ENCODE measurements at places on chromosomes 6 and 20.

- no peak for DNase-seq
These were observed 82.6 kb upstream of the SPTLC3 start for GRCh38 chr20:12925863-12926793.

- no peak for DNase-seq
These were observed 40.2 kb downstream of the PPP1R3G start for GRCh38 chr6:5125152-5126006.

DNA sequence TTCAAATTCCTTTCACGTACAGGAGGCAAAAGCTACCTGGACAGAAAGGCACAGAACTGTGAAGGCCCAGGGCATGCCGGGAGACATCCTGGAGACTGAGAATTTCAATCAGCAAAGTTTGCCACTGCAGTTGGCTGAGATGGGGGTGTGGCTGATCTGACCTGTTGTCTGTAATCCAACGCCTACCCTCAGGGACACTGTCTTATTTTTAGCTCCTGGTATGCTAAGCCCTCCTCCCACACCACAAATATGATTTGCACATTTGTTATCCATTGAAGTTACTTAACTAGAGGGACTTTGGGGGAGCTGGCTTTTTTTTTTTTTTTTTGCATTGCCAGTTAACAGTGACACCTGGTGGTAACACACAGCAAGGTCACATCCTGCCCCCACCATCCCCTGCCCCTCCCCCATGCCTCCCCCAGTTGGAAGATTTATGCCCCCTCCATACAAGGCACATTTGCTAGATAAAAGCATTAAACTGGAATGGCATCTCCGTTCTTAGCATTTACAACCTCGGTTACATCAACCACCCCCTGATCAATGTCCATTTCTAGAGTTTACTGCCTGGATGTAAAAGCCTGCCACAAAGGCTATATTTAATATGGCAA lies 40.4 kb downstream of the TTI1 start:
- DNase-seq: no peak

GRCh38 chr20:34709044-34709830 lies 5.1 kb downstream of the TP53INP2 start:
- peak; percentile 94 for DNase-seq

DNA sequence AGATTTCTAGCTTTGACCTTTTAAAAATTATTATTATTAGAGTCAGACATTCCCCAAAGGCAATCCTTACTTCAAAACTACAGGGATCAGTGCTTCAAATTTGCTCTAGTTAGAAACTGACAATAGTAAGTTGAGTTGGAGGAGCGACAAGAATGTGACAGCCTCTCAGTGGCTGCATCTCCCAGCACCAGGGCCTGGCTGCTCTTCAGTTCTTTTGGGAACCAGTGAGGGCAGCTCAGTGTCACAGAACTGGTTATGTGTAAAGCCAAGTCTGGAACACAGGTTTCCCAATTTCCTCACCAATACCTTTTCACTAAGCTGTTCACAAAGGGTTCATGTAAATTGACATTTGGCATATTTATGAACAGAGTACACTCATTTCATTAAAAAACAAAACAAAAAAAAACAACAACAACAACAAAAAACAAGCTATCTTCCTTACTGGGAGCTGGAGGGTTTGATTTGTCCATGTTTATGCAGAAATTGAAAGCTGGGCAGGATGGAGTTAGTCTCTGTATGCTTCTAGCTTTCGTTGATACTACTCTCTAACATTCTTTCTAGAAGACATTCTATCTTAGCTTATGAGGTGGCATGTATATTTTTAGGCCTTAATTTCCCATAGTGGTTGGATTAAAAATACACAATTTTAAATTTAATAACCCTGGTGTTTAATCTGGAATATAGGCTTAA lies 95.0 kb downstream of the SAMD5 start:
- no peak for DNase-seq

DNA sequence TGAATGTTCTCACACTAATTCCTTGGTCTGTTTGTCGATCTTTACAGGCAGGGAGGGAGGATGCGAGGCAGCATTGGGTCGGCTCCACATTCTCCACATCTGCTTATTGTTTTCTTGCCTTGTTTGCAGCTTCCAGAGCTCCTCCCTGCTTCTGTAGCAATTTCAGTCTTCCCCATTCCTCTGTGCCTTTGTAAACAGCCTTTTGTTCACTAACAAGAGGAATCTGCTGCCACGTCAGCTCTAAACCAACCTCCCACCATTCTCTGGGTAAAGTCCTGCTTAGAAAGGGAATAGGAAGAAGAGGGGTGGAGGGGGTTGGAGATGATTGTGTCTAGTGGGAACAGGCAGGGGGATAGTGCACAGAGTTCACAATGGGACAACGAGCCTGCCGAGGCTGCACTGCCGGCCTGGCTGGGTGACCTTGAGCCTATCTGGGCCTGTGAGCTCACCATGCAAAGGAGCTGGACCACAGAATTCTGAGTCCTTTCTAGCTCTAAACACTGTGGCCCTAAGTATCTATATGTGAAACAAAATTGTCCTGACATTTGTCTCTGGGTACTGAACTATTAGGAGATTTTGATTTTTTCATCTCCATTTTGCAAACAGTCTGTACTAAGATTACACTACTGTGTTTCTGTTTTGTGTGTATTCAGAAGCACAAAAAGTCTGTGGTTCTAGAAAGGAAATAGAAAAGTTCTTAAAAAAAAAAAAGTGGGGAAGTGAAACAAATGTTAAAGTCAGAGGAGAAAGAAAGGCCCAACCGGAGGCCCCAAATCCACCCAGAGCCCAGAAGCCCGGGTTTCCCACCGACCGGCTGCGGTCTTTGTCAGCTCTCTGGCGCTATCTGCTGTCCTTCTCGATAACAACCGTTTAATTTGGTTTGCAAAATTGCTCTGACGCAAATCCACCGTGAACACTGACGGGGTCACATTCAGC lies 1.4 kb upstream of the PRND start:
- DNase-seq: peak; percentile 92

GRCh38 chr6:79671600-79672266 lies 40.6 kb downstream of the SH3BGRL2 start:
- DNase-seq: peak; percentile 66

DNA sequence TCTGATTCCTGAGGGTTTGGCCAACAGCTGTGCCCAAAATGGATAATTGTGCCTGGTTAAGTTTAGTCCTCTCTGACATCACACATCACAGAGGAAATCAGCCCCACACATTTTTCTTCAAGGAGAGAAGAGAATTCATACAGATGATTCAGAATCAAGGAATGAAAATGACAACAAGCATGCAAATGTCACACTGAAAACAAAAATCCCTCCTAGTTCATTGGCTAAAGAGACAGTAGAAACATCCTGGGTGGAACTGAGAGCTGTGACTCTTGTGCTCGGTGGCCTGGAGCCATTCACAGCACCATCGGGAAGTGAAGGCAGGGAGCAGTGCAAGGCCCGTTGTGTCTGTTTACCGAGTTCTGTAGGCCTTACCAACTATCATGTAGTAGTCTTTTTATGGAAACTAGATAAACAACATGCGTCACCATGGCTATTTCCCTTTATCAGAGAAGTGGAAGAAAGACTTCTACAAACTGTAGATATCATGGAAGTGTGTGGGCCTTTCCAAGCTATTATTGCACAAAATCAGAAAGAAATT lies 81.7 kb upstream of the TENT5A start:
- DNase-seq: no peak

DNA sequence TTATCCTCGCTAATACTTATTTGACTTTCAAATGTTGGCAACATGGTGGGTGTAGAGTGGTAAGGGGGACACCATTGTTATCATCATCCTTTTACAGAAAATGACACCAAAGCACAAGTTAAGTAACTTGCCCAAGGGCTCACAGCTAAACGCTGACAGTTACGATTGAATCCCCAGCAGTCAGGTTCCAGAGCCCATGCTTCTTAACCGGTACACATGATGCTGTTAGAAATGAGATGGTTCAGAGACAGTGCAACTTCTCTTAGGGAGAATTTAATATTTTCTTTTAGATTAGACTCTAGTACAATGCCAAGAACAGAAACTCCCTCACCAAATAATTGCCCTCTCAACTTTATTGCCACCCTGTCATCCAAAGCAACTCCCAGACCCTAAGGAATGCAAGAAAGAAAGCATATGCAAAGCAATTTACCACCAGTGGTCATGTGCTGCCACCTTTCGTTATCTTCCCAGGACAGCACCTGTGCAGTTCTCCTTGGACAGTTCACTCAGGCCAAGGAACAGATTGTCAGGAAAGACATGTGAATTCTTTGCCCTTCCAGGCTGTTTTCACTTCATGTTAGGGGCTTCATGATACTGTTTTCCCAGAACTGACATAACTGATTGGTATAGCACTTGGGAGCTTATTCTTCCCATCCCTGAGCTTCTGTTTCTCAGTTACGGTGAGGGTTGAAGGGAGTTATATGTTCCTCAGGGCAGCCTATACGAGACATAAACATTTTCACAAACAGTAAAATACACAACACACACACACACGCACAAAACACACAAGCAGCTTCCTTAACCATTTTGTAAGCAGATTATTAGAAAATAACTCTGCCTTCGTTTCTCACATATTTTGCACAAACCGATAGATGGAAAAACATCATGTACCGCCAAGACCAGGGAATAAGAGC lies 5.1 kb downstream of the HLA-DMA start:
- no peak for DNase-seq

DNA sequence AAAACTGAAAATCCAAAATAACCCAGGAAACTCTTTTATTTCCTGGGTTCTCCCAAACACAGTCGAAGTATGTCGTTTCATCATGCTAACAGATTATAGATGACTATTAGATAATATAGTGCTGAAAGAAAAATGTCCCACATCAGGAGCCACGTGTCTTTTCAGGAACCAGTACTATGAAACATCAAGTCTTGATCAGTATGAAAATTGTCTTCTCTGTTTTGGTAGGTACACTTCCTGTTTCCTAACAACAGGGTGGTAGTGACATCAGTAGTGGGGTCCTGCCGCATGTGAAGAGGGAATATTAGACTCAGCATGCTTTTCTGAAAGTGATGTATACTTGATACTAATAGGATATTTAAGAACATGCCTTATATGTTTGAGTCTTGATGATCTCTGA lies 136.7 kb downstream of the HIVEP1 start:
- DNase-seq: no peak

DNA sequence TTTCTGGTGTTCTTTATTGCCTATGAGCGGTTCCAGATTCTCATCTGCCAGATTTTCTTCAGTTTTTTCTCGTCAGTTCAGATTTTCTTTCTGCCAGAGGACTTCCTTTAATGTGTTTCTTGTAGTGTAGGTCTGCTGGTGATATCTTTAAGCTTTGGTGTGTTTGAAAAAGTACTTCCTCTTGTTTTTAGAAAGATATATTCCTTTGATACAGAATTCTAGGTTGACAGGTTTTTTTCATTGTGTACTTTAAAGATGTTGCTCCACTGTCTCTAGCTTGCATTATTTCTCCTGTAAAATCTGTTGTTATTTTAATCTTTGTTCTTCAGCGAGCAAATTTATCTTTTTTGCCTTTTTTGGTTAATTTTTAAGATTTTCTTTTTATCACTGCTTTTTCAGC lies 36.9 kb downstream of the ASXL1 start:
- DNase-seq: no peak

GRCh38 chr20:61285152-61285645 lies 33.1 kb downstream of the CDH4 start:
- no peak for DNase-seq

- DNase-seq: peak; percentile 57
These were observed 233.7 kb downstream of the DLL1 start for GRCh38 chr6:170057034-170057734.

- no peak for DNase-seq
These were observed 103.4 kb upstream of the CDYL start for GRCh38 chr6:4672772-4673171.

DNA sequence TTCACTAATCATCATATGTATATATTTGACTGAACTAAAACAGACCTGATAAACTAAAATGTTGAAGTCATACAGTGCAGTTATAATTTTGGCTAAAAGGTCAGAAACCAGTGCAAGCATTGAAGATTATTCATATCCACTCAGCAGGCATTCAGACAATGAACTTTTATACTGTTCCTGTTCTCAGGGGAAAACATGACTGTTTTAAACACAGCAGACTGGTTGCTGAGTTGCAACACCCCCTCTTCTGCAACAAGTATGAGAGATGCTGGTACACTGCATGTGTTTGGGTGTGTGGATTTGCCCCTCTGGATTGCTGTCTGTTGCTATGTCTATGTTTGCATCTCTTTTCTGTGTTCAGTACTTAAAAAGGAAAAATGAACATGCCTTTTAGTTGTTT lies 206.8 kb downstream of the EYA4 start:
- DNase-seq: no peak

DNA sequence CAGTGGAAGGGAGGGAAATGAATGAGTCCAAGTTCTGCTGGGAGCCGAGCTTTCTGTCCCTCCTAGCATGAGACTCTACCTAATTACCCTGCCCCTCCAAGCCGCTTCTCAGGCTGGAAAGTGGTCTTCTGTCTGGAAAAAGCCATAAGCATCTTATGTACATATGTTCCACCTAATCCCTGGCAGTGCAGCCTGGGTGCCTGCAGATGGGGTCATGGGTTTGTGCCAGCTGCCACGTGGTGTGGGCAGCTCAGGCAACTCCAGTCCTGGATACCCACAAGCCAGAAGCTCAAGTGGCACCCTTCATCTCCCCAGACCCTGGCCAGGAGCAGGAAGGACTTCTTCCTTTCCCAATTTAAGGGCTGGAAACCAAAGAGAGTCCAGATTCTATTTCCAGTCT lies 253.1 kb downstream of the LY86 start:
- DNase-seq: no peak
